ENCODE measurements at places on chromosomes 6 and 20.

DNA sequence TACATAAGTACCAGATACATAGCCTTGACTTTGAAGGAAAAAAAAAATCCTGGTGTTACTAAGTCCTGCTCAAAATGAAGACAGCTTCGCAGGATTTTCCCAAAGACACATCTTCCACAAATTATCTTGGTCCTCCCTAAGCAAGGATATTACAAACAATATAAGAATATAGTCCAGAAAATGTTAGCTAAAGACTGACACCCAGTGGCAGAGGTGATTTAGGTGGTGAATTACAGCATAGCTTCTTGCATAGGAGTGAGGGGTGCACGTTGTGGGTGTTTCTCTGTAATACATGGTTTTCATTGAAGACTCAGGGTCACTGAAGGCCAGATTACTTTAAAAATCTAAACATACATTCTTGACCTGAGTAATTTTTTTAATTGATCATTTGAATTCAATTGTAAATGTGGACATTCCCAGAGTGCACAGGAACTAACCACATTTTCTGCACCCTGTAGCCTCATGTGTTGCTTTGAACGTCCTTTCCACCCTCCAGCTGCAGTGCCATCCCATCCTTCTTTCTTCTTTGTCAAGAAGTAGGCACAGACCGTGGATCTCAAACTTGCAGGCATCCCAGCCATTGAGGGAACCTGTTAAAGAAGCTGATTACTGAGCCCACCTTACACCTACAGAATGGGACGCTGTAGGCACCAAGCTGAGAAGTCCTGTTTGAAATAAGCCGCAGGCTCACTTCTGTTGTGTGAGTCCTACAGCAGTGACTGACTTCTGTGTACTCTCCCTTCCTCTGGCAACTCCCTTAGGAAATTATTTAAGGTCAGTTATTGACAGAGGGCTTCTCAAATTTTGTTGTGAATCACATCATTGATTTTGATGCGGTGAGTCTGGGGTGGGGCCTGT, 102.6 kb downstream of the PERP start:
- DNase-seq = peak; percentile 11

- no peak for DNase-seq
Measured at GRCh38 chr20:64086801-64087200, 2.6 kb upstream of the LKAAEAR1 start.

DNA sequence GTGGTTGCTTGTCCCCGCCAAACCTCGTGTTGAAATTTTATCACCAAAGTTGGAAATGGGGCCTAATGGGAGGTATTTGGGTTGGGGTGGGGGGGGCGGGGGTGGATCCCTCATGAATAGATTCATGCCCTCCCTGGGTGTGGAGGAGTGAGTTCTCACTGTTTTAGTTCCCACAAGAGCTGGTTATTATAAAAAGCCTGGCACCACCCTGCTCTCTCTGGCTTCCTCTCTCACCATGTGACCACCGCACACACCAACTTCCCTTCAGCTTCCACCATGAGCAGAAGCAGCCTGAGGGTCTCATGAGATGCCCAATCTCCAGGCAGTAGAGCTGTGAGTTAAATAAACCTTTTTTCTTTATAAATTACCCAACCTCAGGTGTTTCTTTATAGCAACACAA, 111.3 kb downstream of the PRDM1 start:
- peak; percentile 23 for DNase-seq

DNA sequence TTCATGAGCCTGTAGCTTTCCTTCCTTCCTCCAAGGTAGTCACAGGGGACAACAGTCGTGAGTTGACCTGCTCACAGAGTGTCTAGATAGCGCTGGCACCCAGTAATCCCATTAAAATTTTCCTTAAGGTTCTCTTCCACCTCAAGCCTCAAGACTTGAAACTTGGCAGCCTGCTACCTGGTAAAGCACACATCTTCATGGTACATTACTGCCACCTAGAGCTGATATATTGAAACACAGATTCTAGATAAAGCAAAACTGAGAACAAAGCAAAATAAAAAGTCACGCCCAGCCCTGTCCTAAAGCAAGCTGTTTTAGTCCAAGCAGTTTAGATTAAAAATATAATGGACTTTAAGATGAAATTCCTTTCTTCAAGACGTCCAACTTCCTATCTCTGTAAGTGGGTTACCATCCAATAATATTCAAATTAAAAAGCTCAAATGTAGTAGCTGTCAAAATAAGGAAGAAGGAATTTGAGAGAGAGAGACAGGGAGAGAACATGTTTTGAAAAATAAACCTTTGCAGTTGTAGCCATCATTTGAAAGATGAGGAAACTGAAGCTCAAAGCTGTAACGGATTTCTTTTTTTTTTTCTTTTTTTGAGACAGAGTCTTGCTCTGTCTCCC, 50.7 kb upstream of the CD83 start:
- DNase-seq = peak; percentile 25

GRCh38 chr6:137095651-137096238, 51.0 kb upstream of the IL20RA start:
- peak; percentile 26 for DNase-seq

GRCh38 chr20:60935971-60936370, 316.1 kb upstream of the CDH4 start:
- DNase-seq = no peak

GRCh38 chr20:15930311-15931305, 642.6 kb downstream of the KIF16B start:
- no peak for DNase-seq

- no peak for DNase-seq
Measured at GRCh38 chr6:142846883-142847287, 98.1 kb downstream of the HIVEP2 start.

DNA sequence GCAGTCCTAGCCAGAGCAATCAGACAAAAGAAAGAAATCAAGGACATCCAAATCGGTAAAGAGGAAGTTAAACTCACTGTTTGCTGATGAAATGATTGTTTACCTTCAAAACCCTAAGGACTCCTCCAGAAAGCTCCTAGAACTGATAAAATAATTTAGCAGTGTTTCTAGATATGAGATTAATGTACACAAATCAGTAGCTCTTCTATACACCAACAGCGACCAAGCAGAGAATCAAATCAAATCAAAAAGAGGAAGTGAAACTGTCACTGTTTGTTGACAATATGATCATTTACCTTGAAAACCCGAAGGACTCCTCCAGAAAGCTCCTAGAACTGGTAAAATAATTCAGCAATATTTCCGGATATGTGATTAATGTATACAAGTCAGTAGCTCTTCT, 21.7 kb downstream of the SERPINB9 start:
- no peak for DNase-seq

GRCh38 chr6:11640486-11640885, 102.9 kb downstream of the TMEM170B start:
- DNase-seq = no peak

GRCh38 chr6:26053992-26054780, 33.0 kb upstream of the HFE start:
- DNase-seq = no peak

- DNase-seq = no peak
Measured at GRCh38 chr6:87661503-87661902, 40.5 kb downstream of the AKIRIN2 start.

- no peak for DNase-seq
Measured at GRCh38 chr6:98871057-98871456, 36.7 kb downstream of the POU3F2 start.

DNA sequence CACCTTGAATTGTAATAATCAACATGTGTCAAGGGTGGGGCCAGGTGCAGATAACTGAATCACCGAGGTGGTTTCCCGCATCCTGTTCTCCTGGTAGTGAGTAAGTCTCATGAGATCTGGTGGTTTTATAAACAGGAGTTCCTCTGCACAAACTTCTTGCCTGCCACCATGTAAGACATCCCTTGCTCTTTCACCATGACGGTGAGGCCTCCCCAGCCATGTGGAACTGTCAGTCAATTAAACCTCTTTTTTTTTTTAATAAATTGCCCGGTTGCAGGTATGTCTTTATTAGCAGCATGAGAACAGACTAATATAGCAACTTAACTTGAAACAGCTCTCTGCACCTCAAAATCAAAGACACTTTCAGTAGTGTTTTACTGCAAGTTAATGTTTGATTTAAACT, 121.6 kb downstream of the OGFRL1 start:
- no peak for DNase-seq

GRCh38 chr20:51389543-51390264, 152.8 kb downstream of the NFATC2 start:
- no peak for DNase-seq

GRCh38 chr20:15333170-15333569, 995.8 kb upstream of the FLRT3 start:
- DNase-seq = no peak

- DNase-seq = no peak
Measured at GRCh38 chr6:156762547-156762946, 14.6 kb upstream of the ARID1B start.

DNA sequence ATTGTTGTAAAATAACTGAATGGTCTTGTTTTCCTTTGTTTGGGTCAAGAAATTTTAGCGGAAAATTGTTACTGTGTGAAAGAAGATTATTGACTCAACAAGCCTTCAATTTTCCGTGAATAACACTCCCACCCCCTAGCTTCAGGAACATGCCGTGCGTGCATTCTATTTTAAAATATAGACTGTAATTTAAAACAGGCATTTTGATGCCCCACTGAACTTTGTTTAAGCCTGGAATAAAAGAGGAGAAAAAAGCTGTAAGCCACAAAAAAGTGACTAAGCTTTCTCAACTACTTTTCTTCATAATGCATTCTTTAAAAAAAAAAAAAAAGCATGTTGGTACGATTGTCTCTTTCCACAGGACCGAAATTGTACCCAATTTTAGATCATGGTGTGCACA, 166.0 kb downstream of the ARID1B start:
- no peak for DNase-seq

GRCh38 chr6:3506200-3506599, 49.4 kb upstream of the SLC22A23 start:
- peak; percentile 11 for DNase-seq

GRCh38 chr20:41632896-41633295, 14.7 kb upstream of the CHD6 start:
- DNase-seq = peak; percentile 90
